ENCODE measurements at places on chromosomes 4 and X.

DNA sequence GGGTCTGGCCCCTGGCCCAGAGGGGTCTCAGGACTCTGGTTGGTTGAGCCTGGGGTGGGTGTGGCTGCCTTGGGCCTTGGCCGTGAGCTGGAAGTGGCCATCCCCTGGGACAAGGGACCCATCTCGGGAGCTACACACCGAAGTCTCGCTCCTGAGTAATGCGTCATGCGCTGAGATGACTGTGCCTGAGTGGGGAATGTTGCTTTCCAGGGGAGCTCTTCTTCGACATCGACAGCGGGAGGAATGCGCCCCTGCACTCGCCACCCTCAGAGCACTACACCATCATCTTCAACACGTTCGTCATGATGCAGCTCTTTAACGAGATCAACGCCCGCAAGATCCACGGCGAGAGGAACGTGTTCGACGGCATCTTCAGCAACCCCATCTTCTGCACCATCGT, 38.5 kb downstream of the CCNQ start:
- no peak for DNase-seq

GRCh38 chr4:184907810-184908209, 82.0 kb upstream of the ACSL1 start:
- no peak for DNase-seq

- no peak for DNase-seq
Measured at GRCh38 chr4:56671373-56671772, 9.7 kb downstream of the HOPX start.

GRCh38 chr4:3290889-3291321, 1.9 kb upstream of the RGS12 start:
- no peak for DNase-seq

GRCh38 chr4:76296286-76296820, 10.2 kb upstream of the STBD1 start:
- no peak for DNase-seq

DNA sequence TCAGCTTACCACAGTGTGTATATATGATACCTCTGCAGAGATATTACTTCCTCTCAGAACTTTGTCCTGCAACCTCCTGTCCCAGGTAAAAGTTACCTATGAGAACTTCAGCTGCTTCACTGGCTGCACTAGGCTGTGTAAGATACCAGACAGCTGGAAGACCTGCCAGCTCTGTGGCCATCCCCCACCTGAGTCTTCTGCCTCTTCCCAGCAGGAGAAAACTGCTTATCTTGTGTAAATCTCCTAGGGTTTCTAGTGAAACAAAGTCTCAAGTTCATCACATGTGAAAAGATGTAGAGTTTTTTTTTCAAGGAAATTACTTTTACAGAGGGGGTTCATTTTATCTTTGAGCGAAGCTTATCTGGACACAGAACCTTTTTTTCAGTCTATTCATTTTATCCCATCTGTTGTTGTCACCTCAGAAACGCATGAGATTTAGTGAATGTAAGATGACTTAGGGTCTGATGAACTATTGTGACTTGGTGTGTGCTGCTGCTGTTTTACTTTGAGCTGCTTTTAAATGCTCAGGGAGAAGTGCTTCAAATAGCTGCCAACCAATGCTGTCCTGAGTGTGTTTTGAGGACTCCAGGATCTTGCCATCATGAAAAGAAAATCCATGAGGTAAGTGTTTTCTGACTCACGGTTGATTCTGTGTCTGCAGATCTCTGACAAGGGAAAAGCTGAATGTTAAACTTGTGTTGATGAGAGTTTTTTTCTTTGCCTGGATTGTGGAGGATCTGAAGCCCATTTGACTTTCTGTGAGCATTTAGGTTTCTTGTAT, 187.8 kb downstream of the FRAS1 start:
- DNase-seq, result no peak

- DNase-seq, result no peak
Measured at GRCh38 chr4:86271057-86271456, 88.8 kb downstream of the MAPK10 start.

DNA sequence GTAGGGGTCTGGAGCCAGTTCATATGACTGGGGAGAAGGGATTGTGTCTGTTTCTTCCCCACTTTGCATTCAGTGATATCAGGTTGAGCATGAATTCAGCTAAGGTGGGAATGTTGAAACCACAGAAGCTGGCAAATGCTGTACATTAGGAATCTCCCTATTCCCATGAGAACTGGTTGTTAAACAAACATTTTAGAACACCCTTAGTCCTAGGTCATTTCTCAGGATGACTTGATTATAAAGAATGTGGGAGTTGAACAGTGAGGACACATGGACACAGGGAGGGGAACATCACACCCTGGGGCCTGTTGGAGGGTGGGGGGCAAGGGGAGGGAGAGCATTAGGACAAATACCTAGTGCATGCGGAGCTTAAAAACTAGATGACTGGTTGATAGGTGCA, 62.6 kb upstream of the LIMCH1 start:
- DNase-seq, result no peak

- DNase-seq, result no peak
Measured at GRCh38 chr4:930827-931193, 1.3 kb downstream of the GAK start.

- no peak for DNase-seq
Measured at GRCh38 chr4:70994387-70995099, 1.1 kb downstream of the DCK start.

GRCh38 chrX:40262157-40263013, 164.6 kb upstream of the BCOR start:
- DNase-seq, result no peak

DNA sequence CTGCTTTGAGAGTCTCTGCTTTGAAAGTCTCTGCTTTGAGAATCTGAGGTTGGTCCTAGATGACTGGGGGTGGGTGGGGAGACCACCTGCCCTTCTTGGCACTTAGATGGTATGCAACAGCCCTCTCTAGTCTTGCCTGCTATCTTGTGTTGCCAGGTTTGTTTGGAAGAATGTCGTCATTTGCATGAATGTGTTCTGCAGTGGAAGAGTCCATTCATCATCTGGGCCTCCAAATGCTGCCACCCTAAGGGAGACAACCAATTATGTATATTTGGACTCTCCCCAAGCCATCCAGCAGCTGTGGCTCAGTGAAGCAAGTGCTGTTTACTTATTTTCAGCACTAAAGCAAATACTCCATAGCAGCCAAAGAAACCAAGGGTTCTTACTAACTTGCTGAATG, 44.6 kb upstream of the TRPC5OS start:
- no peak for DNase-seq

GRCh38 chrX:20066968-20067708, 49.6 kb downstream of the MAP7D2 start:
- DNase-seq, result no peak

DNA sequence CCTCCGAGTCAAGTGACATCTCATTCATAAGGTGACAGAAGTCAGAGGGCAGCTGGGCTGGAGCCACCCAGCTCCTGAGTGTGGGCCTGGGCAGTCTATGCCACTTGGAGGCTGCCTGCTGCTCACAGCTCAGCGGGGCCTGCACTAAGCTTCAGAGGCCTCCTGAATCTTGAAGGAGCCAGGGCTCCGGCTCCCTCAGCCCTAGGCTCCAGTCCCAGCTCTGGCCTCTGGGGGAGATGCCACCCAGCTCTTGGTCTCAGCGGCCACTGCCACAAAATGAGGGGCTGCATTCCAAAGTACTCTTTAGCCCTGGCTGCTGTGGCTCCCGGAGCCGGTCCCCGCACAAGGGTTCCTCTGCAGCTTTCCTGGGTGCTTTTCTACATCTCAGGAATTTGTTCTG, 32.7 kb upstream of the PSAPL1 start:
- DNase-seq, result no peak

DNA sequence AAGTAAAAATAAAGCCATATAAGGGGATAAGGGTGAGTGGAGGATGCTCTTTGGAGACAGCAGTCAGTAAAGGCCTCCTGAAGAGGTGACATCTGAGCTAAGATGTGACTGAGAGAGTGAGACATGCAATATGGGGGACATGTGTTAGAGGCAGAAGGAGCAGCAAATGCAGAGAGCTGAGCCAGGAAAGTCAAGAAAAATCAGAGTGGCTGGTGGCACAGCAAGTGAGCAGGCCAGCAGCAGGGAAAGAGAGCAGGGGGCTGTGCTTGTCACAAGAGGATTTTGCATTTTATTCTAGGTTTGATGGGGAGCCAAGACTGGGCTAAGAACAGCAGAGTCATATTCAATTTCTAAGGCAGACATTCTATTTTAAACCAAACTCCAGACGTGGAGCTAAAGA, 394.5 kb downstream of the KCNIP4 start:
- DNase-seq, result no peak

DNA sequence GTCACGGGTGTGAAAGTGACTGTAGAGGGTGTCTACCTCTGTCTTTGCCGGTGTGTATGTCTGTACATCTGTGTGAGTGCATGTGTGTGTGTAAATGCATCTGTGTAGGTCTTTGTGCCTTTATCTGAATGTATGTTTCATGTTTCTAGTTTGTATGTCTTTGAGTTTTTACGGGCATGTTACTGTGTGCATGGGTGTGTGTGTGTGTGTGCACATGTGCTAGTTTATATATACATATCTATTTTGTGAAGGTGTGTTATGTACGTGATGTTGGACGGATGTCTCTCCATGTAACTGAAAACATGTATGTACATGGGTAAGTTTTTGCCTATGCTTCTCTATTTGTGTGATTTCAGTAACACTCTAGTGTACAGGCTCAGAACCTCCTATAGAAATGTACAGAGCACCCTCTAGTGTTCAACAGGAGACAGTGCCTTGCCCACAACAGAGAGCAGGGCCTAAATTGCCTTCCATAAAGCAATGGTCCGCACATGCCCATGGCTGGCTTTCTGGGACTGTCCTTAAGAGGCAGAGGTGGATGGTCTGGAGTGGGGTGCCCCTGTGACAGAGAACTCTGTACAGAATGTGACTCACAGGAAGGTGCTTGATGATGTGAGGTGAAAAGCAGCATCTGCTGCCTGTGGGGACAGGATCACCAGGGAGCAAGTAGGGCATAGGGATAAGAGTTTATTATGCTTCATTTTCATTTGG, 343.5 kb downstream of the RAPGEF2 start:
- DNase-seq, result no peak

DNA sequence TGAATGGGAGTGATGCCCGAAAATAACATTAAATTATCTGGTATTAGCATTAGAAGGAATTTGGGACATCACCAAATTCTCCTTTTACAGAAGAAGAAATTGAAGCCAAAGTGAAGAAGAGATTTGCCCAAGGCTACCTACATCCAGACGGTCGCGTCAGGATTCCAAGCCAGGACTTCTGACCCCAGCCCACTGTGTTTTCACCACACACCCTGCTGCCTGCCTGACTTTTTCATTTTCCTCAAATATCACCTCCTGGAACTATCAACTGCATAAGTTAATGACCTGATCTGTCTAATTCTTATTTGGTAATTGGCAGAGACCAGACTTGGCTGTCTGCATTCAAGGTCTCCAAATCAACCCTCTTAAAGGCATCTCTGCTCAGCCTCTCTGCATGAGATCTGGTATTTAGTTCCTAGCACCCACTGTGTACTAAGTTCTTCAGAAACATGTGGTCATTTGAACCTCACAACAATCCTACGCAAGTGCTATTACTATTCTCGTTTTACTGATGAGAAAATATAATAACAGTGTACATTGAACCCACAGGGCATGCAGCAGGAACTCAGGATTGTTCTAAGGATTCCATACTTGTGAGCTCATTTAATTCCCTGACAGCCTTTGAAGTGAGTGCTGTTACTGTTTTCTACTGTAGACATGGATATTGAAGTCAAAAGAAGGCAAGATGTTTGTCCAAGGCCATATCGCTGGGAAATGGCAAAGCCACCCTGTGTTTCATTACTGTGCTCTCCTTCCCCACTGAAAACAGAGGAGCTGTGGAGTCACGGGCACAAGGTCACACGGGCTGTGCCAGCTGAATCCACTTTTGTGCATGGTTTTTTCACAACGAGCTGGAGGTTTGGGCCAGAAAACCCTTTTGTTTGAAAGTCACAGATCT, 195.2 kb upstream of the C1QTNF7 start:
- DNase-seq, result no peak

DNA sequence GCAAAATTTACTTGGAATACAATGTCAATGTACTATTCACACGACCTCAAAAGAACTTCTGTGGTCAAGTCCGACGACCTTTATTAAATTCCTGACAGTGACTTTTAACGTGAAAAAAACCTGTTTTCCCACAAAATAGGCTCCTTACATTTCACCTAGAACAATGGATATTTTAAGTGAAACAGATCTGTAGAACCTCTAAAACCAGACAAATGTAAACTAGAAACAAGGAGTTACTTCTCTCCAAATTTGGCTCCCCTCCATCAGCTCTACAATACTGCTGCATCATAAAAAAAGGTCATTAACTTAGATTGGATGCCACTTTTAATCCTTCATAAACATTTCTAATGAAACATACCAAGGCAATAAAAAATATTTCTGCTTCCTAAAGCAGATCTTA, 1.2 kb downstream of the NEK1 start:
- DNase-seq, result no peak

DNA sequence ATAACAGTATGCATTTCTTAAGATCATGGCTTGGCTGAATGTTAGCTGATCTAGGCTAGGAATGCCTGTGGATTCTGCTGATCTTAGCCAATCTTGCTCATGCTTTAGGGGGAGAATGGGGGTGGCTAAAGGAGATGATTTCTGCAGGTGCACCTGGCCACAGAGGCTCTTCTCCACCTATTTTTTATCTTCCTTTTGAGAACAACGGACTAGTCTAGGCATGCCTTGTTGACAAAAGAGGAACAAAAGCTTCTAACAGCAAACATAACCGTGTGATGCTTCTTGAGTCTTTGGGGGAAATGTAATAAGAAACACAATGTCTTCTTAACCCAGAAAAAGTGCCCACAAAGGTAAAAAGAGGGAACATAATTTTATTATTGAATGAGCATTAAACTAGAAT, 743.5 kb downstream of the ARAP2 start:
- no peak for DNase-seq

GRCh38 chrX:23802431-23802830, 19.5 kb downstream of the SAT1 start:
- DNase-seq, result no peak

GRCh38 chr4:165627548-165627947, 245.5 kb upstream of the TLL1 start:
- no peak for DNase-seq

GRCh38 chr4:89539797-89540711, 232.5 kb upstream of the GPRIN3 start:
- no peak for DNase-seq

- DNase-seq, result no peak
Measured at GRCh38 chr4:95591278-95591677, 42.5 kb upstream of the UNC5C start.

DNA sequence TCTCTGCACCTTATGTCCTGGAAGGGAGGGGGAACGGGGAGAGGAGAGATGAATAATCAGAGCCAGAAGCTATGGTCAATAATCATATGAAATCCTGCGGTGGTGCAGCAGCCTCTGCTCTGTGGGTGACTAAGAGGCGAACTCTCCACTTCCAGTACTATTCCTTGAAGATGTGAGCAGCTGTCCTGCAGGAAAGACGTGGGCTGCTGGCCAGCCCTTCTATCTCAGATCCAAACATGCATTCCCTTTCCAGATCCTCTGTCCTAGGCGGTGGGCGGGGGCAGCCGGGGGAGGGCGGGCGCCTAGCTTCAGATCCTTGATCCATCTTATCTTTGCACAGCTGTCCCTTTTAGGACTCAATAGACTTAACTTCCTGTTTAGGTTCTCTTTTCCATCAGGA, 34.5 kb downstream of the SPINK2 start:
- no peak for DNase-seq

Data from stimulated activated CD8-positive, alpha-beta memory T cell treated with anti-CD3 and anti-CD28 coated beads, Interleukin-4, amount 100 ng/mL, for 1 hour (primary cell).